Activated CD4-positive, alpha-beta memory T cell treated with anti-CD3 and anti-CD28 coated beads for 36 hours (primary cell): ENCODE measurements at places on chromosomes 11 and 22.

GRCh38 chr11:36729825-36730224, 131.8 kb upstream of the RAG2 start:
- no peak for DNase-seq

GRCh38 chr22:43343262-43343669, at the start of gene SCUBE1:
Gene SCUBE1, minus strand, starts transcription at chr22:43343372. Its CDS starts 111 bp downstream, at chr22:43343261.
- DNase-seq, result peak; percentile 52

GRCh38 chr11:128726458-128727139, 32.7 kb downstream of the FLI1 start:
- peak; percentile 58 for DNase-seq

DNA sequence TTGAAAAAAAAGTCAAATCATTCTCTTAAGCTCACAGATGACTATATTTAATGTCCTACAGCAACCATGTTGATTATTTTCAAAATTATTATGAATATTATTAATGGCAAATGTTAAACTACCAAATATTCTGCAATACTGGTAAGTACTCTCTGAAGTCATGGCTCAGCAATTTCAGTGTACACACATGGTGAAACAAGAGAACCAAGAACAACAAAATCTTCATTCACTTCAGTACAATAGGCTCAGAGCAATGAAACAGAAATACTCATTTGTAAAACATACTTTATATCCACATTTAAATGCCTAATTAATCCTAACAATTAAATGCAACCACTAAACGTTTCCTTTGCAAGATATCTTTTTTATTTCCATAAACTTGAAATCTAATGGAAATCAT, 347.2 kb downstream of the TTC28 start:
- no peak for DNase-seq

GRCh38 chr22:17955590-17956379, 68.6 kb downstream of the MICAL3 start:
- no peak for DNase-seq

- DNase-seq, result peak; percentile 42
Observed at GRCh38 chr11:7673724-7674434, 579 bp upstream of the CYB5R2 start.

DNA sequence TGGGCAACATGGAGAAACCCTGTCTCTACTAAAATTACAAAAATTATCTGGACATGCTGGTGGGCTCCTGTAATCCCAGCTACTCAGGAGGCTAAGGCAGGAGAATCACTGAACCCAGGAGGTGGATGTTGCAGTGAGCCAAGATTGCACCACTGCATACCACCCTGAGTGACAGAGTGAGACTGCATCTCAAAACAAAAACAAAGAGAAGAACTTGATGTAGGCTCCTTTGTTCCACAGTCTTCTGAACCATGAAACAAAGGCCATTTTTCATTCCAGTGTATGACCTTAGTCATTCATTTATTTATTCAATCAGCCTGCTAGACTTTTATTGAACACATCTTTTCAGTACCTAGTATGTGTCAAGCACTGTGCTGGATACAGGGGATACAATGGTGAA, 369.6 kb downstream of the FAT3 start:
- no peak for DNase-seq

DNA sequence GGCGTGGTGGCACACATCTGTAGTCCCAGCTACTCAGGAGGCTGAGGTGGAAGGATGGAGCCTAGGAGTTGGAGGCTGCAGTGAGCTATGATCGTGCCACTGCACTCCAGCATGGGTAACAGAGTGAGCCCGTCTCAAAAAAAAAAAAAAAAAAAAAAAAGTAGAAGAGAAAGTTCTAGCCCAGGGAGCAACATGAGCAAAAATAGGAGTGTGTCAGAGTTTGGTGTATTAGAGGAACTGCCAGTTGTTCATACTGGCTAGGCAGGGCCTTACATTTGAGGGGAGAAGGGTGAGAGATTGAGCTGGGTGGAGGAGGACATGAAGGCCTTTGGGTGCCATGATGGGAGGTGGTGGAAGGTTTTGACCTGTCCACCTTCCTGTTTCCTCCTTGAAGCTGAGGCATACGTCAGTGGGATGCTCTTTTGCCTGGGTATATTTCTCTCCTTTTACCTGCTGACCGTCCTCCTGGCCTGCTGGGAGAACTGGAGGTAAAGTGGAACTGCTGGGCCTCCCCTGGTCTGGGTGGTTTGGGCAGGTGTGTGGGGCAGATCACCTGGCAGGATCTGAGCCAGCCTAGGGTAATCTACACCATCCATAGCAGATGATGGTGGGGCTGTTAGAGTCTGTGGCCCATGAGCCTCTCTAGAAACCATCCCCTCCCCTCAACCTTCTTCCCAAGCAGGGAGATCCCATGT, 7.3 kb downstream of the SIDT2 start:
- DNase-seq, result peak; percentile 2

- DNase-seq, result no peak
Observed at GRCh38 chr11:10625982-10626311, 57.5 kb upstream of the LYVE1 start.

GRCh38 chr11:65615950-65616574, 486 bp downstream of the PCNX3 start:
- peak; percentile 61 for DNase-seq

DNA sequence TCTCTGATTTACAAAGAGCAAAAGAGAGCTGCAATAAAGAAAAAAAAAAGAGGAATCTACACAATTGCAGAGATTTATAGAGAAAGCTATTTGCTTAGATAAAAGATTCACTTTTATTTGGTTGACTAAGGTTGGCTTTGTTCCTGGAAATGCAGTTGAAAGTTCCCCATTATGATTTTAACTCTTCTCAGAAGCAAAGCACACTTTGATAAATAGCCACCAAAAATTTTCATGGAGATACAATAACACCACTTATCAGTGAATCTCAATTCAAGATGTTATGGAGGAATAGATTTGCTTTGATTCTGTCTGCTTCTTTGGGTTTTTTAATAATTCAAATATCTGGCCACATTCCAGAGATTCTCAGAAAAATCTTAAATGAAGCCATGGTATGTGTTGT, 88.5 kb upstream of the ANO3 start:
- no peak for DNase-seq

GRCh38 chr22:29146091-29146560, 59.6 kb upstream of the EMID1 start:
- DNase-seq, result no peak

GRCh38 chr11:15229069-15229468, 114.3 kb downstream of the INSC start:
- DNase-seq, result no peak
